ENCODE measurements at places on chromosomes 16 and 17.

- DNase-seq = no peak
Measured at GRCh38 chr16:20352615-20353014, at the start of gene UMOD. UMOD (minus strand) TSS chr16:20352715; CDS start chr16:20350737, 1,978 bp downstream.

GRCh38 chr16:51982715-51983680, 563.9 kb downstream of the TOX3 start:
- DNase-seq = peak; percentile 24

- DNase-seq = no peak
Measured at GRCh38 chr17:18246109-18246725, 12.3 kb downstream of the FLII start.

GRCh38 chr16:64933885-64934284, 188.0 kb downstream of the CDH11 start:
- DNase-seq = no peak

DNA sequence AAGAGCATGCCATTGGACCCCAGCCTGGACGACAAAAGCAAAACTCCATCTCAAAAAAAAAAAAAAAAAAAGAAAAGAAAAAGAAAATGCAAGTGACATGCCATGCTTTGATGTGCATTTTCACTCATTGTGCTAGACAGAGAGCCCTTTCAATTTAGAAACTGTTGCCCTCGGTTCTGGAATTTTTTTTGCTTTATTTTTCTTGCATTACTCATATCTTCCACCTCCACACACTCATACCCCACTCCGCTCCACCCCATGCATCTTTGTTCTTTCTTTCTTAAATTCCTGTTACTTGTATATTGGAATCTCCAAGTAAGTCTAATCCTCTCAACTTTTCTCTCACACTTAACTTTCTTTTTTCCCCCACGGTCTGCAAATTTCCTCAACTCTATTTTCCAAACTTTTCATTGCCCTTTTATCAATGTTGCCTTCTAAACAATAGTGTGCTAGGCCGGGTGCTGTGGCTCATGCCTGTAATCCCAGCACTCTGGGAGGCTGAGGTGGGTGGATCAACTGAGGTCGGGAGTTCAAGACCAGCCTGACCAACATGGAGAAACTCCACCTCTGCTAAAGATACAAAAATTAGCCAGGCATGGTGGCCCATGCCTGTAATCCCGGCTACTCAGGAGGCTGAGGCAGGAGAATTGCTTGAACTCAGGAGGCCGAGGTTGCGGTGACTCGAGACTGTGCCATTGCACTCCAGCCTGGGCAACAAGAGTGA, 16.8 kb upstream of the SUZ12 start:
- peak; percentile 45 for DNase-seq

- no peak for DNase-seq
Measured at GRCh38 chr17:5869041-5869745, 201.0 kb upstream of the WSCD1 start.

GRCh38 chr17:3980381-3981014, 16.3 kb upstream of the ATP2A3 start:
- no peak for DNase-seq

- DNase-seq = peak; percentile 63
Measured at GRCh38 chr17:80761110-80761871, 216.7 kb downstream of the RPTOR start.

- no peak for DNase-seq
Measured at GRCh38 chr17:4636474-4637100, 4.9 kb downstream of the ALOX15 start.

GRCh38 chr16:65071433-65072311, 50.2 kb downstream of the CDH11 start:
- no peak for DNase-seq

DNA sequence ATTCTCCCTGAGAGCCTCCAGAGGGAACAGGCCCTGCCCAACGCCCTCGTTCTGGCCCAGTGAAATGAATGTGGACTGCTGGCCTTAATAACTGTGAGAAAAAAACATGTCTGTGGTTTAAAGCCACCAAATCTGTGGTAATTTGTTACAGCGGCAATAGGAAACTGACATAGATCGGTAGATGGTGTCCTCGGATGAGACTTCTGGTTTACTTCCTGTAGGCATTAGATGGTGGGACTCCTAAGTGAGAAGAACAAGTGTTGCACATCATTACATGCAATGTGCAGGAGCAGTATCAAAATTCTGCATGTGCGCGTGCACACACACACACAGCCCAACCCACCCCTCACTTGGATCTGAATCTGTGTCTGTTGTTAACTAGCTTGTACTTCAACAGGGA, 42.0 kb downstream of the CDK5R1 start:
- DNase-seq = no peak
